ENCODE measurements at places on chromosomes 1 and 21.

DNA sequence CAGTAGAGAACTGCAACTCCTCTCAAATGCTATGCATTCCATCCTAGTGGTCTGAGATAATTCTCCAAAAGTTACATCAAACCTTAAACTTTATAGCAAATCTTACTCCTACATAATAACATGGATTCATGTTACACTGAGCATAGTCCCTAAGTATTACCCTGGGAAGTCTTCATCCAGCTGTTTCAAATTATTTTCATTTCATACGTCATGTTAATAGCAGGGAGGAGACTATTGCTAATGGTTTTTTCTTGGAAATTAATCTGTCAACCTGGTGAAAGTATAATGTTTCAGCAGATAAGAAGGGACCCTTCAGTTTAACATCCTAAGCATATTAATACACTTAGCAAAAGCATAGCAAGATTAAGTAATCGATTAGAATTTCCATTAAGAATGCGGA, 318.1 kb downstream of the USP25 start:
- no peak for DNase-seq

DNA sequence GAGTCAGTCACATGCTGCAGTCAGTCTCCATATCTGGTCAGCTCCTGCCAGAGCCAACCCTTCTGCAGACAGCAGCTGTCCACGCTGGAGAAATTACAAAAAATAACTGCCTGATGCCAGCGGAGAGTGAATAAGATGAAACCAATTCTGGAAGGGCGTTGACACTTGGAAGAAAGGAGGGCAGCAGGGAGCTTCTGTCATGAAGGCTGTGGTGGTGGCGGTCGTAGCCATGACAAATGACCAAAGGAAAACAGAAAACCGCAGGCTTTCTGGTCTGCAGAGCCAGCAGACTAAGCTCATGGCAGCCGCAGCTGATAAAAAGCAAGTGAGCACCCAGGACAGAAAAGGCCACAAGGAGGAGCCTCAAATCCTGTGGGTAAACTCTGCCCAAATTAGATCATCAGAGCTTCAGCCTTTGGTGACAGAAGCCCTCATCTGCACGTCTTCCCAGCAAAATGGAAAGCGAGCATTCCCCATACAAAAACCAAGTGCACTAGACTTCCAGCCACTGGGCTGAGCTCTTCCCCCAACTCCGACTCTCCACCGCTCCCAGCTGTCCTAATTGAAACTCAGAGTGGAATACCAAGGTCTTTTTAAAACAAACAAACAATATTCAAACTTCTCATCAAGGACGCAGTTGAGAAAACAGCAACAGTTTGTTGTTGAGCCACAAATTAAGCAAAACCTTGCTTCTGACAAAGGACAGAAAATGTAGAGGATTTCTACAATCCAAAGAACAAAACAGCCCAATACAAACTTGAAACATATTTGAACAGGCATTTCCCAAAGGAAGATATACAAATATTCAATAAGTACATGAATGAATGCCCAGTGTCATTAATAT, 28.7 kb downstream of the RSPH1 start:
- no peak for DNase-seq

DNA sequence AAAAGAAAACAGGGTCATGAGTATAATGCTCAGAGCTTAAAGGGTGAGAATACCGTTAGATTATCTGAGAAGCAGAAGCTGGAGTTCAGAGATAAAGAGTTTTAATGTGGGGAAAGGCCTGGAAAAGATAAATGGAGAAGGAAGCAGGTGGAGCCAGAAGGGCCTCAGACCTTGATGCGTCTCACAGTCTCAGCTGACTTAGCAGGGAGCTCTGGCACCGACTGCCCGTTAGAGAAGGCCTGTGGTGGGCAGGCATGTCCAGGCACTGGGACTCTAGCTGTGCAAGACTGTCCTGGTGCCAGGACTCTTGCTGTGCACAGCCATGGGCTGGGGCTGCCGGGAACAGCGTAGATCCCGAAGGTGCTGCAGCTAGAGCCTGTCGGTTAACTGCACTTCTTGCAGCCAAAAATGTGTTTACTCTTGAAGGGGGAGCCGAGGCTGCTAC, 3.8 kb upstream of the SLAMF9 start:
- peak; percentile 70 for DNase-seq

DNA sequence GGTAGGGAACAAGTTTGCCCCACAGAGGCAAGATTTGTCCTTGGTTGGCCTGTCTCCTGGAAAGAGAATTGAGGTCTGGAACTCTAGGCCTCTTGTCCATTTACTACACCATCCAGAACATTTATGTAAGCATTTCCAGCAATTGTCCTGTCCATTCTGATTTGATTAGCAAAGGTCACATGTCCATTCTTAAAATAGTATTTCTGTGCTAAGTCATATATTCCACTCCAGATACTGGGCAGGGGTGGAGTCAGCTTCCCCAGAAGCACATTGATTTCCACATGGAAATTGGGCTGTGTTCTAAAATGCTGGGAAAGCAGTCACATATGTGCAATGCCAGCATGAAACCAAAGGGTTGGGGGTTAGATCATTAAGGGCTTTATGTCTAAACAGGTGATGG, 21.5 kb upstream of the FMN2 start:
- no peak for DNase-seq

DNA sequence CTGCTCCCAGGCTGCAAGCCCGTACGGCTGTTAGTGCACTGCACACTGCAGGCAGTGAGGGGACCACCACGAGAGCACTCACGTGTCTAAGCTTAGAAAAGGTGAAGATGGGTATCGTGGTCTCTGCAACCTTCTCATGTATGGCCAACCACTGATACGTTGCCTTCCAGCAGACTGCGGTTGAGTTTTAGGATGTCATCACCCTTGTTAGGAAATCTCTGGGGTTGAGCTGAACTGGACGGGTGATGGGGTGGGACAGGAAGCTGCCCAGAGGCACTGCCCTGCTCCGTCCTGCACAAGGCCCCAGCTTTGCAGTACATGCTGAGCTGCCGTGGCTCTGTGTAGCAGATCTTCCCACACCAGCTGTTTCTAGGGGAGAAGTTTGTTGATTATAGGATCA, 43.3 kb downstream of the FAAP20 start:
- no peak for DNase-seq

GRCh38 chr1:202852163-202852904, 36.6 kb downstream of the RABIF start:
- peak; percentile 63 for DNase-seq

GRCh38 chr1:21639594-21640041, 29.5 kb downstream of the RAP1GAP start:
- peak; percentile 58 for DNase-seq
